ENCODE measurements at places on chromosomes 5 and 9. TPM values are rescaled to one million over a fixed set of nuclear protein-coding genes. Genes with fewer than 3 reads are reported as not detected.

GRCh38 chr5:1523480-1523792 is 324 bp downstream of the LPCAT1 start:
- DNase-seq = no peak

DNA sequence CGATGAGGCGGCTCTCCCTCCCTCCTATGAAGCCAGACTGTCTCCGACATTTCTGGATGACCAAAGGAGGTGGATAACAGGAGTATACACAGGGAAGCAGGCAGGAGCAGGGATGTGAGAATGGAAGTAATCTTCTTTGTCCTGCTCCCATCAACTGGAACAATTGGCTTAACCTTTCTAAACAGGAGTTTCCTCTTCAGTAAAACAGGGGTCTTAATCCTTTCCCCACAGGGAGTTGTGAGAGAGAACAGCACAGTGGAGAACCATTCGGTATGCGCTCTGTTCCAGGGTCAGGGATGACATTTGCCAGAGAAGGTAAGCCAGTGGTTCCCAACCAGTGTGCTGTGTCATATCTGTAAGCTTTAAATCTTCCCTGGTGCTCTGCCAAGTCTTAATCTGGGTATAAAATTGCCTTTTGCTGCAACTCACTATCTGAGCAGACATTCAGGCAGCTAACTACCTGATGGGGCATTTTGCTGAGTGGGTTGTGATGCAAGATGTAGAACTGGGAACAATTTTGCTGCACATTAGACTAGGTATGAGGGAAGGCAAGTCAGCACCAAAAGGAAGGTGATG is 294.8 kb upstream of the KIF2A start:
- DNase-seq = no peak

DNA sequence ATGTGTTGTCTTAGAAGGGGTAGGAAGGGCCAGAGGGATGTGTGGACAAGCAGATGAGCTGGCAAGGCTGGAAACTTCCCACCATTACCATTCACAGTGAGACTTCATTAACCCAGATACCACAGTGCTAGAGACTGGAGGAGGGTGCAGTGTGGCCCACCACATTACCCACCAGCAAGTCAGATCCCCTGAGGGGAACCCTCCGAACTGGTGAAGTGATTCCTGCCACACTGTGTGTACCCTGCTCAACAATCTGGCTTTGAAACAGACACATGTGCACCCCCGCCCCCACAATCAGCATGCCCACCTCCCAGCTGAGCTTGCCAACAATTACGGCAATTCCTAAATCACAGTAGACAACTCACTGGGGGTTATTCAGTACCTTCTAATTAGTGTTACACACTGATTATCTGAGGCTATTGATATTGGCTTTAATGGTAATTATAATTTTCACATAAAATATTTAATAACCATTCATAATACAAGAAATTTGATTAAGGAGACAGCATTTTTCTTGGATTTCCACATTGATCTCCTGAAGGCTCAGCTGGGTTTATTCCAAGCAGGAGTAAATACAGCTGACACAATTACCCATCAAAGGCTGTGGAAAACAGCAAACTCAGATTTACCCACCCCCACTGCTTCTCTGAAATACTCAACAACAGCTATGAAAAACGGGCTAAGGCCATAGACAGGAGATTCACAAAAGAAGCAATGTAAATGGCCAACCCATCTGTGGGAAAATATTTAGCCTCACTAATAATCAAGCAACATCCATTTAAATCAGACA is 169.3 kb upstream of the FSTL4 start:
- no peak for DNase-seq

COL23A1 gene
- polyA plus RNA-seq = 0.68 TPM

LIX1 gene
- not detected for polyA plus RNA-seq

DNA sequence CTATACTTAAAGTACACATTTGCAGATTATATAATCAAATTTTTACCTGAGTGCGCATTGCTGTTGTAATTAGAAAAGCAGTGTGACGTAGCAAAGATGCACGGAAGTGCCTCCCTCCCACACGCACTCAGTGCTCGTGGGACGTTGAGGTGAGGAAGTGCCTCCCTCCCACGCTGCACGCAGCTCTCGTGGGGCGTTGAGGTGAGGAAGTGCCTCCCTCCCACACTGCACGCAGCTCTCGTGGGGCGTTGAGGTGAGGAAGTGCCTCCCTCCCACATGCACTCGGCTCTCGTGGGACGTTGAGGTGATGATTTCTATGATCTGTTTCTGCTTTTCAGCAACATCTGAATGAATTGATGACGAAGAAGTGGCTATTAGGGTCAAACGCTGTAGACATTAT is 21.0 kb downstream of the EXOC3 start:
- no peak for DNase-seq

DNA sequence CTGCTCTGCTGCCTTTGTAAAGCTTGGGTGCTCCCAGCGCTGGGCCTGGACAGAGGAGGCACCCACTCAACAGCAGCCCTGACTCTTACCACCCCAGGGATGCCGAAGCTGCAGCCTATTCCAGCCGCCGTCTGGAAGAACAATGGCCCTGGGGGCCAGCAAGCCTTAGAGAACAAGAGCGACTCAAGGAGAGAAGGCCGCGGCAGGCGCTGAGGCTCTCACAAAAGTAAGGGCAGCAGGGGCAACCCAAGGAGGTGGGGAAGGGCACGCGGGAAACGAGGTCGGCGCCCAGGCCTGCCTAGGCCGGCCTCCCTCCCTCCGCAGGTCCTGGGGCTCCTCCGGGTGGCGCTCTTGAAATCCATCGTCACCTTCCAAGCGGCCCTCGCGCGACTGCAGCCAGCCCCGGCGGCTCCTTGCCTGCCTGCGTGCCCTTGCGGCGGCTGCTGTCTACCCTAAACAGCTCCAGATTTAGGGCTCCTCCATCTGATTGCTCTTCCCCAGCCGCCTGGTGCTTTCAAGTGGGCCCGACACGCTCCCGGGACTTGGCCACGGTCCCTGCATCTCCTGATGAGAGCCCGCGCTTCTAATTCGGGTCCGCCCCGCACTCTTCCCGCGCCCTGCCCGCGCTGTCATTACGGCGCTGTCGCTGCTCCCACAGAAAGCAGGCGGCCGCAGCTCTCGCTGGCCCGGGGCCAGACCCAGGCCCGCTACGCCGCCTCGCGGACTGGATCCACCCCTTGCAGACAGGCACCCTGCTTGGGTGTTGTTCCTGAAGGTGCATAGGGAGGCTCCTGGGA is 213.3 kb downstream of the SEMA6A start:
- peak; percentile 20 for DNase-seq

Data from pancreas (tissue), 10 donors.